Left colon (tissue), 2 donors: ENCODE measurements at places on chromosomes 2 and 18.
A peak's percentile ranks its signal among the peaks of the same experiment; 100 is the strongest.

DNA sequence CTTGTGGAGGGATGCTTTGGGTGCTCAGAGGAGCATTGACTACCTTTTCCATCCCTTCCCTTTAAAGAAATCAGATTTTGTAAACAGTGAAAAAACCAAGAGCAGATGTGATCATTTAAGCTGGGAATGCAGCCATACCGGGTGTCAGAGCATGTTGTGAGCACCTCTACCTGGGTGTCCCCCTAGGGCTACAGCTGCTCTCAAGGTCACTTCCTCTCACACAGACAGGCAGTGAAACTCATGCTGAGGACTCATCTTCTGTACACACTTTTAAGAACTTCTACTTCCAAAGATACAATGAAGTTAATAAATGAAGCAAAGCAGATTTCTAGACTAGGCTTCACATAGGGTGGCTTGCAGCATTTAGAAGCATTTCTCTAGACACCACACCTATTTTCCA lies 48.4 kb upstream of the FRZB start:
- DNase-seq, result no peak

GRCh38 chr2:198314559-198315153 lies 510.3 kb downstream of the PLCL1 start:
- no peak for DNase-seq

DNA sequence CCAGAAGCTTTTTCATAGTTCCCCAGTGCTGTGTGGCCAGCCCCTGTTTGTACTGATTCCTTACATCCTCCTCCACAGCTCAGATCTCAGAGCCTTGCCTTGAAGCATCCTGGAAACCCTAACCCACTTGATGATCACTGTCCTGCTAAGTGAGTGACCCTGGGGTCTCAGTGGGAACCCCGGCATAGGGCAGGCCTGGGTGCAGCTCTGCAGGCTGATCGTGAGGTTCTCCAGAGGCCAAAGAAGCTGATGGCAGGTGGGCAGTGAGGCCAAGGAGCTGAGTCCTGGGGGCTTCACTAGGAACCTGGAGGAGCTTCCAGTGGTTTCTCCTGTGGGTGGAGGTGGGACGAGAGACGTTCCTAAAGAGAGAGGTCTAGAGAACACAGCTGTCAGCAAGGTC lies 47.4 kb upstream of the BIN1 start:
- DNase-seq, result no peak

DNA sequence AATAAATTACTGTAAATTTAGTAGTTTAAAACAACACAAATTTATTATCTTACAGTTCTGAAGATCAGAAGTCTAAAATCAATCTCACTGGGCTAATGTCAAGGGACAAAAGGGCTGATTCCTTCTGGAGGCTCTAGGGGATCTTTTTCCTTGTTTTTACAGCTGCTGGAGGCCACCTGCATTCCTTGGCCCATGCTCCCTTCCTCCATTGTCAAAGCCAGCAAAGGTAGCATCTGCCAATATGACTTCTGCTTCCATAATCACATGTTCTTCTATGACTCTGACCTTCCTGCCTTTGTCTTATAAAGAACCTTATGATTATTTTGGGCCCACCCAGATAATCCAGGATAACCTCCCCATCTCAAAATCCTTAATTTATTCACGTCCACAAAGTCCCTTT lies 46.0 kb upstream of the FAM136A start:
- DNase-seq, result no peak

GRCh38 chr2:138373993-138374408 lies 127.6 kb upstream of the SPOPL start:
- no peak for DNase-seq

DNA sequence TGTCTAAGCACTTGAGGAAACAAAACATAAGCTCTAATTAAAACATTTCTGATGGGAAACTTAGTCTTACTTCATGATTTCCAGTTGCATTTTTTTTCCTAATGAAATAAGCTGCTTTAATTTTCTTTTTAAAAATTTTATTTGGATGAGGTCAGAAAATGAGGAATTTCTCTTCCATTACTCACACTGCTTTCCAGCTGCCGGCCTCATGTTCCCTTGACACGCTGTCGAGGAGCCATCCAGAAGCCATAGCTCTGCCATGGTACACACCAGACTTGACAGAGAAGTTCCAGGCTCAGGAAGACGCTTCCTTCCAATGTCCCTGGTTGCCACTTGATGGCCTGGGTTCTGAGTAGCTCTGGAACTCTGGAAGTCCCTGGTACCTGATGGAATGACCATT lies 12.1 kb upstream of the MAPRE2 start:
- no peak for DNase-seq

GRCh38 chr2:8457092-8457481 lies 224.8 kb upstream of the ID2 start:
- DNase-seq, result peak; percentile 79

GRCh38 chr2:86522711-86523110 lies 40.5 kb downstream of the CHMP3 start:
- no peak for DNase-seq

DNA sequence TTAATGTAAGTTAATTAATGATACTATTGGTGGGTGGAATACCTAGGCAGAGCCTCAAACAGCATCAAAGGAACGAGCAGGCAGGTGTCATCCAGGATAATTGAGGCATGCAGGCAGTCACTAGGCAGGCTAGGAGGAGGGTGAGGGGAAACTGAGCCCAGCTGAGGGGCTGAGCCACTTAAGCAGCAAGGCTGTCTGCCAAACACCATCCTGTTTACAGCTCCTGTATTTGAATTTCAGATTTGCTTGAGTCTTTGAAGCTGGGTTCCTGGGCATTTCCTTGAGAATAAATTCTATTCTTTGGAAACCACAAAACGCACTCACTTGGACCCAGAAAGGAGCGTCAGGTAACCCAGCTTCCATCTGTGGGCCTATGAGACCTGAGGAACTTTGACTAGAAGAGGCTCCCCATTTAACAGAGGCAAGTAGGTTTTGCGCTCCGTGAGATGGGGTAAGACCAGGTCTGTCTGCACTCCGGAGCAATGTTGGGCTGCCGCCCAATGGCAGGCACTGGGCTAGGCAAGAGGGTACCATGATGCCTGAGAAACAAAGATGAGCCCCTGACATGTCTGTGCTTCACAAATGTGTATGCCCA lies 2.0 kb downstream of the EDAR start:
- DNase-seq, result no peak

DNA sequence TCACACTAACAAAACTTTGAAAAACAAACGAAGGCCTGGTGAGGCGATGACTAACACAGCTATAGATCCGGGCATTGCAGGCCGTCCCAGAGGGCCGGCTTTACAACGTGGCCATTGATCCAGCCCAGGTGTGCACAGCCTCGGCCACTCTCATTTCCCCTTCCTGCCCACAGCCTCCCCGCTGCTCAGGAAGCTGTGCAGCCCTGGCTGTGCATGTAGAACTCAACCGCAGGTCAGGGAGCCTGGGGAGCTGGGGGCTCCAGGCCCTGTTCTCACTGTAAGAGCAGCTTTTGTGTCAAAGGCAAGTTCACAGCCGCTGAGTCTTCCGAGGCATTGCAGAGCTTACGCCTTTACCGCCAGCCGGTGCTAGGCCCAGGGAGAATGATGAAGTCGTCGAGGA lies 87.2 kb downstream of the LONRF2 start:
- DNase-seq, result peak; percentile 31

DNA sequence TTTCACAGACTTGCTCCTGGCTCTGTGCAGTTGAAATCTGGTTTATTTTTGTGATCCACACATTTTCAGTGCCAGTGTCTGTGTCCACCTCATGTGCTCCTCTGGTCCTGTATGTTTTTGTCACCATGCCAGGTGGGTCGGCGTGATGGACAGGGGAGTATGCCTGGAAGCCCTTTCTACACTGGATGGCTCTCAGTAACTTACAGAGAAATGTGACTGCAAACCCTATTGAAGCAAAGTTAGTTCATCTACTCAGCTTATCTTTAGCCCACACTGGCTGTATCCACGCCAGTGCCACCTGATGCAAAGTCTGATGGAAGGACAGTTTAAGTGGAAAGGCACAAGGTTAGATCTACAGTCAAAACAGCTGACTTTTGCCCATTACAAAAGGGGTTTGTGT lies 4.3 kb downstream of the IMPA2 start:
- DNase-seq, result no peak

DNA sequence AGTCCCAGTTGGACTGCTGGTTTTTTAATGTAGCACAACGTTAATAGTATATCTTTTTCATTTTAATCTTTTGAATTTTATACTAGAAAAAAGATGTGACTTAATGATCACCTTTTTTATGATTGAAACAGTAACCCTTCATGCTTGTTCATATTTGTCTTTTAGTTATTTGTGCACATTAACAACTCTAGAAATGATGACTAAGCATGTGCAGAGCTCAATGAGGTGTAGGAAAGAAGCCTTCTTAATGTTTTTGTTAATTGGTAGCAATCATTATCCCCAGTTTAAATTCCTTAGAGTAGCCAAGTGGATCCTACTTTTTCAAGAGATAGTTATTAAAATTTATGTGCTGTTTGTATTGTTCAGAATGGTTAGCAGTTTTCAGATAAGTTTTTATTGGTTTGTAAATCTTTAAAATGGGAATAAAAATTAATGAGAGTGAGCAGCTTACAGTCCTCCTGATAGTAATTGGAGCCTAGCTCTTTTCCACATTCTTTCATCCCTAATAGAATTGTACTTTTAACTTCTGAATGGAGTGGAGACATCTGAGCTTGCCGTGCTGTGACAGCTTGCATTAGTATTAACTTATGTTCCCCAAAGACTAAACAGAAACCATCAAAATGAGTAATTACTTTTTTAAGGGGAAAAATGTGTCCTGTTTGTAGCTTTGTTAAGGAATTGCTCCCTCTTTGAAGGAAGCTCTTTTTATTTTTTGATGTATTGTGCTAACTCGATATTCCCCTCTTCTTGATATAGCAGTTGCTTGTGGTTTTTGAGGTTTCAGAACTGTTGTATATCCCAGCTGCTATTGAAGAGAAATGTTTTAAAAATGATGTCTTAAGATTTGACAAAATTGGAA lies 17.3 kb downstream of the PIK3C3 start:
- DNase-seq, result no peak
